Smooth muscle cell of the umbilical artery (primary cell): ENCODE measurements at places on chromosomes 13 and 19. TPM values are rescaled to one million over a fixed set of nuclear protein-coding genes. Genes with fewer than 3 reads are reported as not detected.

ADGRE3 gene
- not detected in 2 replicates for total RNA-seq

CNOT3 gene
- 13.1 and 25.5 TPM in 2 replicates for total RNA-seq

GJB6 gene
- not detected in 2 replicates for total RNA-seq

CACNG7 gene
- total RNA-seq = 1.1 and 4.2 TPM in 2 replicates
